ENCODE measurements at places on chromosomes 16 and 17.

DNA sequence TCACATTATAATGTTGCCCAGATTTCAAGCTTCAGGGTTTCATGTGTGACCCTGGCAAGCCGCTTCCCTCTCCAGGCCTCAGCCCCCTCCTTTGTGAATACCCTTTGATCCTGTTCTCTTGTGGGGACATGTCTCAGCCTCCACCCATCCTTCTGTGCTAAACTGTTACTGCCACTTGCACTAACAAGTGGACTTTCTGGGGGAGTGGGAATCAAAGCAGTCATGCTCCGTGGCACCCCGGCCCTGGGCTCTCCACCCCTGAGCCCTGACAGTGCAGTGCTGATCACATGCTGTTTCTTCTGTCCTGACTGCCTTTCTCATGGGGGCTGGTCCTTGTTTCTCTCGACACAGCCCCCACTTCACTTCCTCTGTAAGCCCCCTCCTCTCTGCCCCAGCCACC, 9.7 kb upstream of the DCAF7 start:
- no peak for DNase-seq

DNA sequence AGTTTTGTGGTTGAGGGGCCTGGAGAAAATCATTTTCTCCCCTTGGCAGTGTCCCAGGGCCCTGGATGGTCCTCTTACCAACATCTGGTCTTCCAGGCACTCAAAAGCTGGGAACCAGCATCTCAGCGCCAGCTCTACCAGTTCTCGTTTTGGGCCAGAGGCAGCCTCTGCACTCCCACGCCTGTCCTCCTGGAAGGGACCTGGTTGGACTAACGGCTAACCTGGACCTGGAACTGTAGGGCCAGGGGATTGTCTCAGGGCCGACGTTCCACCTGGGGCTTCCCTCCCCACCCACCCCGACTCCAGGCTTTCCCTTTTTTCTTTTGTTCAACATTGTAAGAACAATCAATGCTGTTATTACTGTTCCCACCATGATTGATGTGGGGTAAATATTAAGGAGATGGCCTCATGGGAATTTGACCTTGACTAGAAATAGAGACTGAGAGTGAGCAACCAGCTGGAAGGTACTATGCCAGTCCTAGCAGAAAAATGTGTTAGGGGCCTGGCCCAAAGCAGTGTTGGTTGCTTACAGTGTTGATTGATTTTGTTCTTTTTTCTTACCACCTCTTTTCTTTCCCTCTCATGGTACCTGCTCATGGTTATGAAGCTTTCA, 81.4 kb downstream of the ABCC6 start:
- no peak for DNase-seq

DNA sequence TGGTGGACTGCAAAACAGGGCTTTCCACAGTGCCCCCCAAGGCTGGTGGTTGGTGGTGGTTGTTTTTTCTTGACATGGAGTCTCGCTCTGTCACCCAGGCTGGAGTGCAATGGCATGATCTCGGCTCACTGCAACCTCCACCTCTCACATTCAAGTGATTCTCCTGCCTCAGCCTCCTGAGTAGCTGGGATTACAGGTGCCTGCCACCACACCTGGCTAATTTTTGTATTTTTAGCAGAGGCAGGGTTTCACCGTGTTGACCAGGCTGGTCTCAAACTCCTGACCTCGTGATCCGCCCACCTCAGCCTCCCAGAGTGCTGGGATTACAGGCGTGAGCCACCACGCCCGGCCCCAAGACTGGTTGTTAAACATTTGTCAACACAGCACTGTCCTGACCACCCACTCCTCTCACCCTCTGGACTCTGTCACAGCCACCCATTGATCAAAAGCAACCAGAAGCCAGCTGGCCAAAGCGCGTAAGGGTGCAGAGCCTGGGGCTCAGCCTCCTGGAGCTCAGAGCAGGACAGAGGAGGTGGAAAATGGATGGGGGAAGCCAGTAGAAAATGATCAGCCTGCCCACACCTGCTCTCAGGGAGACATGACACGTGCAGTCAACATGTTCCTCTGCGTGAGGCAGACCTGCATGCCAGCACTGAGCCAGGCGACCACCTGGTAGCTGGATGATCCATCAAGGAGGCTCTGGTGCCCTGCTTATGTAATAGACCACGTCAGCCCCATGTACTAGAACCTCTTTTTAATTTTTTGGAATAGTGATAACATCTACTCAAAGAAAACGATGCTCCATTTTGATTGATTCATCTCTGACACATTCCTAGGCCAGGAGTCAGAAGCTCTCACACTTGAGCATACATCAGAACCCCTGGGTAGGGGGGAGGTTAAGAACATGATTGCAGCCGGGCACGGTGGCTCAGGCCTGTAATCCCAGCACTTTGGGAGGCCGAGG, 14.8 kb upstream of the OSGIN1 start:
- DNase-seq, result no peak

GRCh38 chr16:27335349-27336053, 21.7 kb downstream of the IL4R start:
- no peak for DNase-seq

DNA sequence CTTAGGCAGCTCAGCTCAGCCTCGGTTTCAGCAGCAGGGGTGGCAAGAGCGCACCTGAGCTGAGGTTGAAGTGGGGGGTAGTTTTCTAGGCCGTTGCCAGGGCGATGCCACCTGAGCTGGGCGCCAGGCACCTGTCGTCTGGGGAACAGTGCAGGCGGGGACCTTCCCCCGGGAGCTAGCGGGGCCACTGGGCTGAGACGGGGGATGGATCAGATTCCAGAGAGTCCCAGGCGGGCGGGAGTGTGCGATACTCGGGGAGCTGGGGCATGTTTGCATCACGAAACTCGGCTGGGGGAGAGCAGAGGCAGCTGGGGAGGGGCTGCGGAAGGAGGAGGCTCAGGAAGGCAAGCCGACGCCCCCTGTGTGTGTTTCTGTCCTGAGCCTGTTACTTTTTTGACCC, 477 bp upstream of the CLDN9 start:
- DNase-seq, result no peak

DNA sequence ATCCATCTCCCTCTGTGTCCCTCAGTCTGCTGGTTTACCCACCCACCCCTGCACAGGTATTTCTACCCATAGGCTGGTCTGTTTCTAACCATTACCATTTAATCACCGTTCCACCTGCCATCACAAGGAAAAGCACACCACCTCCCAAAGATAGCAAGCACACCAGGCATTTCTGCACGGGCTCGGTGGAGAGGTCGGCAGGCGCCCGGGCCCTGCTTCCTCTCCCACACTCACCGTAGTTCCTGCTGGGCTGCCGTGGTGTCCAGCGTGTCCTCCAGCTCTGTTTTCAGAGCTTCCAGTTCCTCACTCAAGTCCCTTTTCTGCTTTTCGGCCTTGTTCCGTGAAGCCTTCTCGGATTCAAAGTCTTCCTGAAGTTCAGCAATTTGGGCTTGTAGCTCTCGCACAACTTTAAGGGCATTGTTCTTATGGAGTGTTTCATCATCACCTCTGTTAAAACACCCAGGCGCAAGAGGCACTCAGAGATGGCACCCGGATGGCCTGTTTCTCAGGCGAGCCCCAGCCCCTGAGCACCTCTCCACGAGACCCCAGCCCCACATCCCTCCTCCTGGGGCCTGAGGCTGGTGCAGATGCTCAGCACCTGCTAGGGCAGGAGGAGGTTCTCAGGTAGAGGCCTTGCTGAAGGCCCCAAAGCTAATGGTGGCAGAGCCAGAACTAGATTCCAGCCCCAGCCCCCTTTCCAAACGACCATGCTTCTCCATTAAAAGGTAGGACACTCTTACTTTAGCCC, 69.0 kb downstream of the NDEL1 start:
- no peak for DNase-seq

GRCh38 chr16:2429771-2430663, 770 bp downstream of the CCNF start:
- peak; percentile 36 for DNase-seq

- DNase-seq, result peak; percentile 55
Measured at GRCh38 chr17:77212081-77212832, 71.5 kb downstream of the SEC14L1 start.

GRCh38 chr17:49545806-49546545, 29.7 kb upstream of the NXPH3 start:
- DNase-seq, result no peak

- DNase-seq, result no peak
Measured at GRCh38 chr16:53369921-53370320, 64.3 kb upstream of the RBL2 start.

GRCh38 chr16:60810250-60810649, 1226.0 kb downstream of the CDH8 start:
- DNase-seq, result no peak

GRCh38 chr16:81905277-81905676, 106.0 kb downstream of the SDR42E1 start:
- DNase-seq, result no peak

DNA sequence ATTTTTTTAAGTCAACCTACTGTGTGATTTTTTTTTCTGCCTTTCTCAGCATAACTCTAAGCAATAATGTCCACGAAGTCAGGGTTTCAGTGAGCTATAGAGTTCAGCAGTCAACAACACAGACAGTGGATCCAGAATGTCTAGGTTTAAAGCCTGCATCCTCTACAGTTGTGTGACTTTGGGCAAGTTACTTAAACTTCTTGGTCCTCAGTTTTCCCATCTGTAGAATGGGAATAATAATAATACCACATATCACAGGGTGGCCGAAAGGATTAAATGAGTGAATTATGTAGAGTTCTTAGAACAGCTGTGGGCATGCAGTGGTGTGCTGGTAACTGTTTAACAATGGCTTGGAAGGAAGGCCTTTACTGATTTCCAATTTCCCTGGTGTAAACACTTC, 38.8 kb upstream of the MEAK7 start:
- no peak for DNase-seq

- no peak for DNase-seq
Measured at GRCh38 chr16:64532691-64533090, 589.2 kb downstream of the CDH11 start.

DNA sequence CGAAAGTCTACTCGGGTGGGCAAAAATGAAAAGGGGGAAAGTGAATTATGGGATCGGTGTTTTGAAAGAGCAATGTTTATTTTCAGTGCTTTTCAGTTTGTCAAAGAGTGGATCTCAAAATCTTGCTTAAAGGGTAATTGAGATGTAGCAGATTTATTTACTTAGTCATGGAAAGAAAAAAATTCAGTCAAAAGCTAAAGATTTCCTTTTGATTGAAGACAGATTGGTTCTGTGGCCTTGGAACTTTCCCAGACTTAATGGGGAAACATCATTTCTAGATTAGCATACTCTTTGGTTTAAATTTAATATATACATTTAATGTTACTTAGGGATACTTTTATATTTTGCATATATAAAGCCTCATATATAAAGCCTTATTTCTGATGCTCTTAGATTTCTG, 20.6 kb downstream of the PRKAR1A start:
- no peak for DNase-seq

DNA sequence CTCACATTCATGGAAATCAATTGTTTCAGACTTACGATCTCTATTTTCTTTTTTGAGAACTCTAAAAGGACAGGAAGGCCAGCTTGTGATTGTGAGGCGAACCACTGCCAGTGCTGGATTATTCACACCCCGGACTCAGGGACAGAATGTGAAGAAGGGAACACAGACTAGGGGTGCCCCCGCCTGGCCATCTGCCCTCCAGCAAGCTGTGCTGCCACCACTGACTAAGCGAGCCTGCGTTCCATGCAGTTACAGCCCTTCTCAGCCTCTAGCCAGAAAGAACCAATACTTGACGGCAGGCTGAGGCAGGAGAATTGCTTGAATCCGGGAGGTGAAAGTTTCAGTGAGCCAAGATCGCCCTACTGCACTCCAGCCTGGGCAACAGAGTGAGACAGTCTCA, 2.8 kb downstream of the HAGH start:
- peak; percentile 74 for DNase-seq

GRCh38 chr17:72954579-72954978, 137.9 kb downstream of the SLC39A11 start:
- DNase-seq, result no peak

DNA sequence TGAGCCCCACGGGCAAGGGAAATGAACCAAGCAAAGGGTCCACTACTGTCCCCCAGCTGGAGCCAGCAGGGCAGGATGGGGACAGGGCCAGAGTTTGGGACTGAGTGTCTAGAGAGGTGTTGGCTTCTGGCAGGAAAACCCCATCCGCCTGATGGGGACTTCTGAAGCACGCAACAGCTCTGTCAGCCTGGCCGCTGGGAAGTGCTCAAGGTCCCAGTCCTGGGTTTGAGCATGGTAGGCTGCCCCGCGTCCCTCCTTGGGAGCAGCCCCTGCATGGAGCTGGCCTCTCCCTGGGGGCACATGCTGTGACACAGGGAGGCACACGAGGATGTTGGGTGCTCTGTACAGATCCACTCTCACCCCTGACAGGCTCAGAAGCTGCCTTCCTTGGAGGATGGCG, 14.6 kb downstream of the ACE start:
- DNase-seq, result no peak

DNA sequence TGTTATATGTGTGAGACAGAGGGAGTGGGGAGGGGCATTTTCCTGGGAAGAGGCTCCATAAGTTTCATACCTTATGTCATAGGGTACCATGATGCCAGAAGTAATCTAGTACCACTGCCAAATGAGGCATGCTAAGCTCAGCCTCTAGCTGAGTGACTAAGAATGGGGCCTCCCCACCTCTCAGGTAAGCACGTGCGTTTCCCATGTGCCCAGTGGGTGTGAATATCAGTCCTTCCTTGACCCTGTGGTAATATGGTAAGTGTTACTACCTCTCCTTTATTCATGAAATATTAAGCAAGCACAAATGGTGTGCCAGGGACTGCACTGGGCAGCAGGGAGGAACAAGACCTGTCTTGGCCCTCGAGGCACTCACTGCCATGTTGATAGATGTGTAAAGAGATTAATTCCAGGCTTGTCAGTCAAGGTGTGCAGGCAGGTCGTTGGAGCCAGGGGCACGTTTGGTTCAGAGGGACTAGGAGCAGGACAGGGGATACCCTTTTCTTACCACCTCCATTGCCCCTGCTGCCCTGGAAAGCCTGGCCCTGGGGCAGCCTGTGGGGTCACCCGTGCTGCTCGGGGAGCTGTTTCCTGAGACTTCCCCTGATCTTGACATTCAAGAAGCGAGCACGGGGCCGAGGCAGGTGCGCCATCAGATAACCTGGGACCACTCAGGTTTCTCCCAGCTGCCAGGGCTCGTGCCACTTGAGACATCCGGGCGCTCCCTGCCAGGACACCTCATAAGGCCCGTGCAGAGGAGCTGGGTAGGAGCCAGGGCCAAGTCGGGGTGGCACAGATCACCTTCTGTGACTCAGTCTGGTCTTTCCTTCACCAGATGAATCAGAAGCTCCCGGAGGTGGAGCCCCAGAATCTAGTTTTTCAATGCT, 8.8 kb downstream of the RSAD1 start:
- DNase-seq, result no peak

- DNase-seq, result peak; percentile 20
Measured at GRCh38 chr17:59277031-59277430, 54.4 kb upstream of the YPEL2 start.

DNA sequence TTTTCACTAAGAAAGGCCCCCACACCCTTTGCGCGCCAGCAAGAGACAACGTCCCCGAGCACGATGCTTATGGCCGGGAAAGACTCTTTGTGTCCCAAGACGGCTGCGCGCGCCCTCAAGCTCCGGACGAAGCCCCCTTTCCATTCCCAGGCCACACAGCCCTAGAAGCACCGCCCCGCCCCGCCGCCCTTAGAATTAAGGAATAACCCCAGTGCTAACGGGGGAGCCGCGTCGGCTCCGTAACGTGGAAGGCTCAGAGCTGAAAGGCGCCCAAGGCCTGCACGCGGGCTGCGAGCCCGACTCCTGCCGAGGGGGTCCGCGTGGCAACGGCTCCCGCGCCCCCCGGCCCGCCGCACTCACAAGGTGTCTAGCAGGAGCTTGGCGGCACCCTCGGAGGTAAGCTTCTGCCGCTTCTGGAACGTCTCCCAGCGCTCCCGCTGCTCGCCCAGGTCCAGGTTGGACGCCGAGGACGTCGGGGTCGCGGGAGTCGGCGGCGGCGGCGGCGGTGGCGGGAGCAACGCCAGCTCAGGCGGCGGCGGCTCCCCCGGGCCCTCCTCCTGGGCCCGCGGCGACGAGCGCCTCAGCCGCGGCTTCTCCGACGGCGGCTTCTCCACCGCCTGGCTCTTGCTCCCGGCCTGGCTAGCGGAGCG, 477 bp downstream of the CENPV start:
- DNase-seq, result peak; percentile 27
